ENCODE measurements at places on chromosomes 7 and 10.
A peak's percentile ranks its signal among the peaks of the same experiment; 100 is the strongest.

- no peaks in the 10 kb centered on the region for H3K36me3 ChIP-seq
- no peak for DNase-seq
- H3K27ac ChIP-seq, result no peak overlapping the region
- H3K27me3 ChIP-seq, result no peaks in the 10 kb centered on the region
- peaks cover 33% of the 10 kb centered on the region for H3K4me1 ChIP-seq
Observed at GRCh38 chr7:127901895-127902703, 129.1 kb downstream of the LRRC4 start.

- no peaks in the 10 kb centered on the region for H3K36me3 ChIP-seq
- no peaks in the 10 kb centered on the region for H3K27me3 ChIP-seq
- H3K4me1 ChIP-seq, result peaks cover 3% of the 10 kb centered on the region
- no peak overlapping the region for H3K4me3 ChIP-seq
Observed at GRCh38 chr10:110042891-110043290, 35.1 kb downstream of the ADD3 start.

DNA sequence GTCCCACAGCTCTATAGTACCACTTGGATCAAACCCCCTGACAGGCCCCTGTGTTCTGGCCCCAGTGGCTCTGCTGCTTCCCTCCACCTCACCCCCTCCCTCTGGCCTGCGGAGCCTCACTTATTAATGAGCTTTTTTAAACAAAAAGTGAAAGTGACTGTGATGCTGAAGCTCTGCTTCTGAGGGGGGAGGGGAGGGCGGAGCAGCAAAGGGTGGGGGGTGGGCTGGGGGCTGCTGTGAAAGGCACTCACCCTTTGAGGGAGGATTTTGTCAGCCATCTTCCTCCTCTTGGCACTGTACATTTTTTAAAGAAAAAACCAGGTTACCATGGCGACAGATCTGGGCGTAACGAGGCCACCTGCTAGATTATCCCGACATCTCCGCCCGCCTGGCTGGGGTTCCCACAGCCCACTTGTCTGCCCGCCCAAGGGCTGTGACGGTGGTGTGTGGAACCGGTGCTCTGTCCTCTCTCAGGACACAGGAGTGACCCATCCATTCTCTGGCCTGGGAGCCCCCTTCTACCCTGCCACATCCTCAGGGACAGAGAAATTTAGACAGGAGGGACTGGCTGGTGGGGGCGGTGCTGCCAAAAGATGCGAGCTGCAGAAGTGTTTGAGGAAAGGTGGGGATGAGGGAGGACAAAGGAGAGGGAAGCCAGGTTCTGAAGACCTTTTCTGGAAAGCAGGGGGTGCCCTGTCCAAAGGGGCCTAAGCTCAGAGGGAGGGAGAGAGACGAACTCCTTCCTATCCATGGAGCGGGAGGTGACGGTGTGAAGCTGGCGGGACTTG lies 4.9 kb downstream of the SMARCD3 start:
- H3K36me3 ChIP-seq, result no peaks in the 10 kb centered on the region
- H3K4me3 ChIP-seq, result no peak overlapping the region
- H3K4me1 ChIP-seq, result peaks cover 22% of the 10 kb centered on the region
- peaks cover 16% of the 10 kb centered on the region for H3K27me3 ChIP-seq
- H3K27ac ChIP-seq, result no peak overlapping the region

GRCh38 chr7:129739427-129739826 lies 127.9 kb downstream of the NRF1 start:
- H3K36me3 ChIP-seq, result no peaks in the 10 kb centered on the region
- no peak overlapping the region for H3K27ac ChIP-seq
- peaks cover 15% of the 10 kb centered on the region for H3K4me1 ChIP-seq
- DNase-seq, result no peak
- no peaks in the 10 kb centered on the region for H3K27me3 ChIP-seq
- no peak overlapping the region for H3K4me3 ChIP-seq

DNA sequence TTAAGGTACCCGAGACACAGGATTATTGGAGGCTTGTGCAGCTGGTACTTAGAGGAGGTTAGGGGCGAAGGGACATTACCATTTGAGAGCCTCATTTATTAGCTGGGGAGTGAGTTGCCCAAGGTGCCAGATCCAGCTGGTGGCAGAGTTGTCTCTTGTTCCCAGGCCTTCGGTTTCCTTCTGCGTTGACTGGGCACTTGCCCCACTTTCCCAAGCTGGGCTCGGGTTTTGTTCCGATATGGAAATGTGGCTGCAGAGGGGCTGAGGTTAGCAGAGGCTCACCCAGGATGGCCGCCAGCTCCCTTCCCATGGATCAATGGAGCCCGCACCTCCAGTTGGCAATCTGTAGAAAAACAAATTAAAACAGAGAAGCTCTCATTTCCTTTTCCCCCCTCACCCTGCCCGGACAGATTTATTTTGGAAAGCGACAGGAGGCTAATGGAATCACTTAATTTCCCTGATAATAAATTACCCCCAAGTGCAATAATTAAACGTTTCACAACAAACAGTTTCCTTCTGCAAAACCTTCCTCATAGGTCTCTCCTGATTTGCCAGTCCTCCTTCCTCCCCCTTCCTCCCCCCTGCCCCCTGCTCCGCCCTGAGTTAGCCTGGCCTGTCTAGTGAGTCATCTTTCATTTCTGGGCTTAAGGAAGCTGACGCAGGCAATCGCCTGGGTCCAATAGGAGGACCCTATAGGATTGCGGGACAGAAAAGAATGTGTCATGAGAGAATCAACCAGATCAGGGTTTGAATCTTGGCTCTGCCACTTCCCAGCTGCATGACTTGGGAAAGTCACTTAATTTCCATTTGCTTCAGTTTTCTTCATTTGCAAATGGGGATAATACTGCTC lies 51.7 kb downstream of the ADRA2A start:
- peaks cover 4% of the 10 kb centered on the region for H3K4me1 ChIP-seq
- H3K27ac ChIP-seq, result no peak overlapping the region
- no peak for DNase-seq

DNA sequence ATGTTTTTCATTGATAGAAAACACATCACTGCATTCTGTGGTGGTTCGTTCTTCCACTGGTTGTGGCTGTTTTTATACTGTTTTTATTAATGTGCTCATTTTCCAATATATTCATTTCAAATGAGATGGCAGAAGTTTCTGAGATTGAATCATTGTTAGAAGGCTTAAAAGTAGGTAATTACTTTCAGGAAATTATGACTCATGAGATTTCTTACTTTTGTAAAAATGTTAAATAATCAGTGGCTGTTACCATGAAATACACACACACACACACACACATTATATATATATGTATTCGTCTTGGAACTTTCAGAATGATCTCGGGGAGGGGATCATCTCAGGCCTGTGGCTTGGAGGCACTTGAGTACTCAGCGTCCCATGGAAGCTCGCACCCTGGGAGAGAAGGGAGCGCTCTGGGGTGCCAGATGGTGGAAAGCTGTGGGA lies 66.1 kb downstream of the ZMYND11 start:
- H3K4me1 ChIP-seq, result no peaks in the 10 kb centered on the region
- no peak overlapping the region for H3K4me3 ChIP-seq
- H3K27me3 ChIP-seq, result no peaks in the 10 kb centered on the region

GRCh38 chr7:151821226-151821625 lies 55.7 kb downstream of the PRKAG2 start:
- H3K4me3 ChIP-seq, result no peak overlapping the region
- H3K27ac ChIP-seq, result no peak overlapping the region
- no peaks in the 10 kb centered on the region for H3K27me3 ChIP-seq
- H3K4me1 ChIP-seq, result no peaks in the 10 kb centered on the region
- DNase-seq, result no peak
- no peaks in the 10 kb centered on the region for H3K36me3 ChIP-seq

- peaks cover 2% of the 10 kb centered on the region for H3K4me1 ChIP-seq
- H3K4me3 ChIP-seq, result no peak overlapping the region
- no peak for DNase-seq
Observed at GRCh38 chr7:107594961-107595737, 15.1 kb downstream of the BCAP29 start.

GRCh38 chr7:45625714-45626440 lies 51.7 kb downstream of the ADCY1 start:
- no peaks in the 10 kb centered on the region for H3K27me3 ChIP-seq
- no peaks in the 10 kb centered on the region for H3K4me1 ChIP-seq
- no peak overlapping the region for H3K27ac ChIP-seq
- DNase-seq, result no peak
- H3K36me3 ChIP-seq, result no peaks in the 10 kb centered on the region

- H3K4me1 ChIP-seq, result peaks cover 21% of the 10 kb centered on the region
- DNase-seq, result no peak
- H3K27me3 ChIP-seq, result no peaks in the 10 kb centered on the region
Observed at GRCh38 chr10:72790216-72790990, 98.5 kb downstream of the MCU start.

DNA sequence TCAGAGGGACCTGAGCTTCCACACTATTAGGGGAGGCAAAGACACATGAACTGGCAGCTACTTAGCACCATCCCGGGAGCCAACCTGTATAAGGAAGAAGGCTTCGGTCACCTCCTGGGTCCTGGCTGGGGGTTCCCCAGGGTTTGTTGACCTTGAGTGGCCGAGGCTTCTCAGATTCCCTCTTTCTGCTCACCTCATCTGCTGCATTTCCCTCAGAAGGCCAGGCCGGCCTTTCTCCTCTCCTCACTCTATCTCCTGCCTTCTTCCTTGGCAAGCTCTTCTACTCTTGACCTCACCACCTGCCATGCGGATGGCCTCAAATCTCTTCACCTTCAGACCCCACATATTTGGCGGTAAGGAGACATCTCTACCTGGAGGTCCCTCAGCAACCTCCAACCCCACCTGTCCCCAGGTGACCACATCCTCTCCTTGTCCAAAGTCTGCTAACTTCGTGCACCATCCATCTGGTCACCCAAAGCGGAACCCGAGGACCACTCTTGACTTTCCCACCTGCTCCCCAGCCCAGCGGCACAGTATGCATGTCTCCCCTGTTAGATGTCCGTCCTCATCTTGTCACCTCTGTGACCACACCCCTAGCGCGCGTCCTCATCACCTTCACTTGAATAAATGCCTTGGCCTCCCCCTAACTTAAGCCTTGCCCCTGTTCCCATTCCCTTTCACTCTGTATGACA lies 133.8 kb upstream of the UNC5B start:
- H3K4me3 ChIP-seq, result no peak overlapping the region
- peak; percentile 11 for DNase-seq
- no peaks in the 10 kb centered on the region for H3K36me3 ChIP-seq
- no peaks in the 10 kb centered on the region for H3K27me3 ChIP-seq

DNA sequence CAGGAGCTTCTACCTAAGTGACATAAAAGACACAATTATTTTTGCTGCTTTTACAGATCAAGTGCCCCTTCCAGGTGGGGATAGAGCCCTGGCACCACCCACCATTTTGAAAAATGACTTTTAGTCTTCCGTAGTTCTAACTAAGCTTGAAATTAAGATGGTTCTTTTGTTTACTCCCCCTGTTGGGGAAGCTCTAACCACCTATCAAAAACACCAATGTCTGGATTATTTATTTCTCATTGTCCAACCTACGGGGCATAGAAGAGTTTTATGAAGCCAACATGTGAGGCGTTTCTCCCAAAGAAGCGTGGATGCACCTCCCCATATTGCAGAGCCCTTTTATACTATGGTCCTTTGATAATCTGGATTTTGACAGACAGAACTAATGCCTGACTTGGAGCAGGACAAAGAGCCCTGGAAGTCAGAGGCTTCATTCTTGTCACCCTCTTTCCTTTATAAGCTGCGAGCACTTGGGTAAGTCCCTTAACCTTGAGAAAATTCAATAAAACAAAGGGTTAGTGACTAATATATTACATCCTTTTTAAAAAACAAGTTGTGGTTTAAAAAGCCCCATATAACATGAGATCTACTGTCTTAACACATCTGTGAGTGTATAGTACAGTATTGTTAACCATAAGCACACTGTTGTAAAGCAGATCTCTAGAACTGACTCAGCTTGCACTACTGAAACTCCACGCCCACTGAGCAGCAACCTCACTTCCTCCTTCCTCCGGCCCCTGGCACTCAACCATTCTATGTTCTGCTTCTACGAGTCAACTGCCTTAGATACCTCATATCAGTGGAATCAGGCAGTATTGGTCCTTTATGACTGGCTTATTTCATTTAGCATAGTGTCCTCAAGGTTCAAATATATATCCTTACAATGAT lies 67.5 kb downstream of the ATXN7L1 start:
- no peak for DNase-seq
- no peaks in the 10 kb centered on the region for H3K36me3 ChIP-seq
- H3K27me3 ChIP-seq, result no peaks in the 10 kb centered on the region
- H3K27ac ChIP-seq, result no peak overlapping the region

DNA sequence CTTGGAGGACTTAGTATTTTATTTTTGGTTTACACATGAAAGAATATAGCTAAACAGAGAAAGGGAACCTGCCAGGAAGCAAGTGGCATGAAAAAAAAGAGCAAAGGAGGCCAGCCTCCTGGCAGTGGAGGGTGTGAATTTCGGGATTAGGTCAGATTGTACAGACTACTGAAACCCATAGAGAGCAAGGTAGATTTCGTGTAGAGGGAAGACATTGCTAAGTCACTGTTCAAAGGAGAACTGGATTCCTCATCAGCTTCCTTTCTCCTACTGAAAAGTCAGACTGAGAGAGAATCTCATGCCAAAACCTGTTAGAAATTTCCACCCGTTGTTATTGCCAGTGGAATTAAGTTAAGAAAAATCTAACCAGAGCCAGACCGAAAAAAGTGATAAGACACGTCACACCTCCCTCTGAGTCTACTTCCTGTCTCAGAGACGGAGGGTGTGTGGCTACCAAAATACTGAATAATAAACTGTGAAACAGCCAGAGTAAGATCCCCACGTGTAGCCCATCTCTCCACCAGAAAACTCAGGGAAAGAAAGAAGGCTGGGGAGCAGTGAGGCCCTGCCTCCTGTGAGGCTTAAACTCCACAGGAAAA lies 118.8 kb downstream of the SKIDA1 start:
- no peak overlapping the region for H3K27ac ChIP-seq
- no peak for DNase-seq
- H3K27me3 ChIP-seq, result no peaks in the 10 kb centered on the region
- H3K4me3 ChIP-seq, result no peak overlapping the region

DNA sequence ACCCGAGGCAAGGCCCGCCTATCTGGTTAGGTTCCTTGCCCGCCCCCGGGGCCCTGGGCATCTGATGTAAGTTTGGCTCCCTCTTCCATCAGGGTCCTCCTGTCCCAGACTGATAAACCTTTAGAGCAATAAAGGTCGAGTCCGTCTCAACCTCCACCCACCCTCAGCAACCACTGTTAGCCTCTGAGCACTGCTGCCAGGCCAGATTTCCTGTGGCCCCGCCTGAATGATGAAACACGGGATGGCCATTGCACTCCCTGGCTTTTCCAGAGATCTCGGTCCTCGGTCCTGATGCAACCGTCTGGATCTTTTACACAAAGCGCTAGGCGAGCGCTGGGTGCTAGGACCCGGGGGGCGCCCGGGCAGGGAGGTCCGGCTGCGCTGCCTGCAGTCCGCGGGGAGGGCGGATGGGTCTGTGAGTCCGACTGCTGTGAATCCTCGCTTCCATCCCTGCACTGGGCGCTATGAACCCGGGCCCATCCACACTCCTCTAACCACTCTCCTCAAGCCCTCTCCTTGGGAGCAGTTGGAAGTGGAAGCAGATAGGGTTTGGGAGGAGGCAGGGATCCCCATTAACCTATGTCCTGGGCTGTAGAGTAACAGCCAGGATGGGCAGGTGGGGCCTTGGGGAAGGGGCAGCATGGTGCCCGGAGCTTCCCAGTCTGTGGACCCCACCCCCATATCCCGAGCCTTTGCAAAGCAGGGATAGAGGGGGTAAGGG lies 875 bp upstream of the DDIT4 start:
- no peaks in the 10 kb centered on the region for H3K27me3 ChIP-seq
- peak overlapping the region; percentile 85 for H3K27ac ChIP-seq
- peak; percentile 86 for DNase-seq
- peaks cover 11% of the 10 kb centered on the region for H3K36me3 ChIP-seq
- no peaks in the 10 kb centered on the region for H3K4me1 ChIP-seq
- peak overlapping the region; percentile 88 for H3K4me3 ChIP-seq
